ENCODE measurements at places on chromosomes 1 and 21.

DNA sequence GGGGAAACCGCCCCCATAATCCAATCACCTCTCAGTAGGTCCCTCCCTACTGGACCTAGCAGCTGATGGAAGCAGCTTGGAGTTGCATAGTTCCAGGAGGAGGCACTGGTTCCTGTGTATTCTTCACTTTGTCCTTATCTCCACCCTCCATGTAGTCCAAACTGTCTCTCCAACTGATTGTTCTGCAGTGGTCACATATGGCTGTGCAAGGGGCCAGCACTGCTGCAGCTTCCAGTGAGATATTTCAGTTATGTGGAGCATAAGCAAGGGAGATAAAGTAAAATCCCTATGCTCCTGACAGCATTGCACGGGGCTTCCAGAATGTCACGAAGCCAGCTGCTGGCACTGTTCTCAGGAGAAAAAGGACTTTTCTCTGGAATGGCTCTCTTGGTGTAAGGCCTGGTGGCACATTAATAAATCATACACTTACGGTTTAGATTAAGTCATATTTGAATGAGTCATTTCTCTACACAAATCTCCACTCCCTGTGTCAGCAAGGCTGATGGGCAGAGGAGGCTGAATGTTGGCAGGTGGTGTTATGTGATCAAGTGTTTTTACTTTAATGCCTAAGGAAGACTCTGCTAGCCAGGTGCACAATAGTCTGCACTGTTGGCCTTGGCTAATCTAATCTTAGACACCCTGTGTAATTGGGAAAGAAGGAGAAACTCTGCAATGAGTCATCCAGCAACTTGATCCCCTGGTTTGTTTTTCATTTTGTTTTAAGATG, 93.4 kb downstream of the KCNK1 start:
- DNase-seq: no peak

DNA sequence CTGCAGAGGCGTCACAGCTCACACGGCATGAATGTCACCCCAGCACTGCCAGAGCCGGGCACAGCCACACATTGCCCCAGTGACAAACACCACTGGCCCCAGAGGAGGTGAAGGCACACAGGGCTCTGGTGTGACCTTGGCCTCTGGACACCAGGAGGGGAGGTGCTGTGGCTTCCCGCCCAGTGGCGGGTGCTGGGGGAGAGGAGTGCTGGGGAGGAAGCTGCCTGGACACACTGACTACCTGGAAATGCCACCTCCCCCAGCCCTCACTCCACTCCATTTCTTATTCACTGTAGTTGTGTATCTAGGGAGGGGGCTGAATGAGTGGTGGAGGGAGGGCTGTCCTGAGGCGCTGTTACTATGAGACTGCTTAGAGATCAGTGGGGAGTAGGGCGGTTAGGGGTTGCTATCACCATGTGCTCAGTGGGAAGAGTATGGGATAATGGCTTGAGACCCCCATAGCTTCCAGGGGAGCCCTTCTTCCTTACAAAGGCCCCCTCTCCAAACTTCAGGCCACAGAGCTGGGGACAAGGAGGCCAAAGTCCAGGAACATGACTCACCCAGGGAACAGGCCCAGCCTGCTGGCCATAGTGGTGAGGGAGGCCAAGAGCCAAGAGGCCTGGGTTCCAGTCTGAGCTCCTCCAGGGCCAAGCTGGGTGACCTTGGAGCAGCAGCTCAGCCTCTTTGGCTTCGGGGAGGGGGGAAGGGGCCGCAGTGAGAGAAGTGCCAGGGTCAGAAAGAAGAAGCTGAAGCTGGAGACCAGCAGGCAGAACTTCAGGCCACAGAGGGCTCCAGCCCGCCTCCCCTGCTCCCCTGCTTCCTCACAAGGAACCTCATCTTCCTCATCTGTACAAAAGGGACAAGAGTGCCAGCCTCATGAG, 40.1 kb downstream of the AHDC1 start:
- DNase-seq: no peak

DNA sequence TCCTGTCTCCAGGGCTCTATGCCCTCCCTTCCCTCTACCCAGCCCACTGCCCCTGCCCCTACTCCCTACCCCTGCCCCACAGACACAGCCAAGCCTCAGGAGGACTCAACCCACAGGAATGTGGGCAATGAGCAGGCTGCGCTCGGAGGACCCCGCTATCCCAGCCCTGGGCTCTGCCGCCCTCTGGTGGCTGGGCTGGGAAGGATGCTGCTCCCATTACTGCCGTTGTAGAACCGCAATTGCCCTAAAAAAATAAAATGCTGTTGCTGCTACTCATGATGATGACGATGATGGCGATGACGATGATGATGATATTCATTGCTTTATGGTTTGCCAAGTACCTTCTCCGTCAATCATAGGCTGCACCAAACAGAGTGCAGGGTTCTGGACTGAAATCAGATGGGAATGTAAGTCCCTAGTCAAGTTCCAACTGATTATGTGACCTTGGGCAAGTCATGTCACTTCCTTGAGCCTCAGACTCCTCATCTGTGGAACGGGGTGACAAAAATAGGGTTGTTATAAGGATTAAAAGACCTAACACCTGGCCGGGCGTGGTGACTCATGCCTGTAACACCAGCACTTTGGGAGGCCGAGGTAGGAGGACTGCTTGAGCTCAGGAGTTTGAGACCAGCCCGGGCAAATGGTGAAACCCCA, 24.6 kb downstream of the ARHGEF19 start:
- peak; percentile 63 for DNase-seq

- DNase-seq: no peak
These were observed 714.9 kb downstream of the ADGRL2 start for GRCh38 chr1:82515650-82516049.

DNA sequence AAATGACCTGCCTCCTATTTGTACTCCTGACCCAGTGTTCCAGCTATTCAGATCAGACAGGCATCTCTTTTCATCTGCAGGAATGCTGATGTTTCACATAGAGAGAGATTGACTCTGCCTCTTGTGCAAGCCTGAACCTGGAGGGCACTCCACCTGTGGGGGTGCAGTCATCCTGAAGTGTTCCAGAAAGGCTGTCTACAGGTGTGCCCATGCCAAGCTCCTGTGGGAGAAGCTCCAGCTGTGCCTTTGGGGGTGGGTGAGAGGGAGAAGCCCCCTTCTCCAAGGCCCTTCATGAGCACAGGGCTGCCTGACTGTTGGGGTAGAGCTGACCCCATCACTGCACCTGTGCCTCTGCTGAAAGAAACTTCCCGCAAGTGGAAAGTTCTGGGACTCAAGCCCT, 22.8 kb downstream of the IFI44 start:
- no peak for DNase-seq

DNA sequence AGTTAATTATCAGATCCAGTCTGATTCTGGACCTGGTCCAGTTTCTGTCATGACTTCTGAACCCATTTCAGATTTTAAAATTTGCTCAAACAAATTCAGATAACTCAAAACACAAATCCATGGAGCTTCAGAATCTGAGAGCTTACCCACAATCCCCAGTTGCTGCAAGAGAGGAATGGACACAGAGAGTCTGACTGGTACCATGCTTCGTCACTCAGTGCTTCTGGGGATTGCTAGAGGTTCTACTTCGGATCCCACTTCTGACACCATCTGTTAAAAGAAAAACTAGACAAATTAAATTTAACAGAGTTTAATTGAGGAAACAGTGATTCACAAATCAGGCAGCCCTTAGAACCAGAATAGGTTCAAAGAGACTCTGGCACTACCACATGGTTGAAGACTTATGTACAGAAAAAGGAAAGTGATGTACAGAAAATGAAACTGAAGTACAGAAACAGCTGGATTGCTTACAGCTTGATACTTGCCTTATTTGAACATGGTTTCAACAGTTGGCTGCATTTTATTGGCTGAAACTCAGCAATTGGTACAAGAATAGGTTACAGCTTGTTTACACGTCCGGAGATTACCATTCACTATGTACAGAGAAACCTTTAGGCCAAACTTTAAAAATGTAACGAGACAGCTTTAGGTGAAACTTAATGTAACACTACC, 60.7 kb upstream of the TEKT2 start:
- no peak for DNase-seq

DNA sequence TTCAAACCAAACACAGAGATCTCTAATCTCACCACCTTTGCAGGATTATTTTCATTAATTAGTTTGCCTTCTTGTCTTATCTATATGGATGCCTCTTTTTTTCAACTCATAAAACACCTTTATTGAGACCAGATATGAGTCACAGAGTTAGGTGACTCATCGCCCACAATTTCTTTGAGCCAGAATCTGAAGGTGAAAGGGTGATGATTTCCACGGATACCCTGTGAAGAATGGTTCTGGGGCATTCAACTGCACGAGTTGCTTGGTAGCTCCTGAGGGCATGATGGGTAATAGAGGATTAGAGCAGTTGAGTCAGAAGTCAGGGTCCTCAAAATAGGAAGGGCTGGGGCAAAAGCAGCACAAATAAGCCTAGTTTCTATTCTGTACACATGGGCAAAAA, 128.2 kb downstream of the TBX19 start:
- DNase-seq: peak; percentile 40

Data from activated T-helper 1 cell treated with anti-CD3 and anti-CD28 coated beads, Interleukin-2, amount 50 U/mL, for 16 hours (primary cell).